ENCODE measurements at places on chromosomes 2 and 18.

DNA sequence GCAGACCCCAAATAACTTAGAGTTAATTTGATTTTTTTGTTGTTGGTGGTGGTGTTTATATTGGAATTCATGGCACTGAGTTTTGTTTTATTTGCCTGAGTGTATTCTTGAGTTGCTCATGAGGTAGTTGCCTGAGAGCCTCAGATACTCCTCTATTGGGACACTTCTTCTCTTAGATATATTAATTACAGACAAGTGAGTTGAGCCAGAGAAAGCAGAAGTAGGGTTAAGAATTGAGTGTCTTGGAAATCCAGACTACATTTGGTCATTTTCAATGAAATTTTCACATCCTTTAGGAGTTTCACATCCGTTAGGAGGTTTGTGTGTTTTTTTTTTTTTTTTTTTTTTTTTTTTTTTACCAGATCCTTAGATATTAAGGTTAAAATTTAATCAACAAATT lies 29.0 kb downstream of the FMNL2 start:
- DNase-seq, result no peak

DNA sequence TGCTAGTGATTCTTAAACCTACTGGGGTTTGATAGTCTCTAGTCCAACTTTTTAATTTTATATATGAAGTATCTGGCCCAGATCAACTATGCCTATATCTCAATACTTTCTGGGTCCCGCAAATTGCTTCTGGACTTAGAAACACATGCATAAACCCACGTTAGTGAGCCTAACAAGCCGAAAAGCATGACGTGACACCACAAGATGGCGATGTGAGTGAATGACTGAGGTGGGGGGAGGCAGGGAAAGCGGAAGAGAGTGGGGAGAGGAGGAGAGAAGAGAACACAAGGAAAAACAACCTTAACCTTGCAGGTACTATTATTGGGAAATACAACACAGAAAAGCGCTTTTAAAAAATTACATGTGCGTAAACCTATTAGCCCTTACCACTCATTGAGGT lies 13.8 kb downstream of the PDIA6 start:
- DNase-seq, result no peak

- no peak for DNase-seq
Measured at GRCh38 chr2:64493788-64494187, 30.3 kb upstream of the AFTPH start.

DNA sequence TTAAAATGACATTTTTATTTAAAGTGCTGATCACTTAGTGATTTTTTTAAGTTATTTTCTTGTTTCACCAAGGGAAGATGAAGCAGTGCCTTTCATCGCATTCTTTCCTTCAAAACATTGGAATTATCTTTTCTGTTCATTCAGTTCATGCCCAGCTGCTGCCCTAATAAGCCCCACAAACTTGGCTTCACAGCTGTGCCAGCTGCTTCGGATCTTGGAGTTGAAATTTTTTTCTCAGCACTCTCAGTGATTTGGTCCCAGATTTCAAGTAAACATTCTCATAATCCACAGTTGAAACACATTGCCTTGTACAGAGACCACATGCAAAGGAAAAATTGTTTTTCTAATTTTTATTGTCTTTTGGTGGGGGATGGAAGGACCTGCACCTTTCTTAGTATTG lies 353.3 kb upstream of the LRP1B start:
- DNase-seq, result no peak

GRCh38 chr2:199784512-199784911 lies 66.5 kb downstream of the FTCDNL1 start:
- no peak for DNase-seq

DNA sequence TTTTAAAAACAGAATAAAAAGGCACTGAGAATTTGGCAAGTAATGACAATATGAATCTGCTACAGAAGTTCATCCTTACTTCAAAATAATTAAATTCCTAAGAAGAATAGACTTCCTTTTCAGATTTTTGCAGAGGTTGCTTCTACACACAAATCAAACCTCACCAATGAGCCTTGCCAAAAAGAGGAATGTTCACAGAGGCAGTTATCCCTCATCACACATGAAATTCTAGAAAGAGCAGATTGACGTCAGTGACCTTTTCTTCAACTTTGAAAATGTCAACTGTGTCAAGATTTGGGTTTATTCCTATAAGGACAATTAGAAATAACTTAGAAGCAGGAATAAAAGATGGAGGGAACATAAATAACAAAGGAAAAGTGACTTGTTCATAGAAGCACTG lies 64.6 kb downstream of the MBD2 start:
- DNase-seq, result no peak

DNA sequence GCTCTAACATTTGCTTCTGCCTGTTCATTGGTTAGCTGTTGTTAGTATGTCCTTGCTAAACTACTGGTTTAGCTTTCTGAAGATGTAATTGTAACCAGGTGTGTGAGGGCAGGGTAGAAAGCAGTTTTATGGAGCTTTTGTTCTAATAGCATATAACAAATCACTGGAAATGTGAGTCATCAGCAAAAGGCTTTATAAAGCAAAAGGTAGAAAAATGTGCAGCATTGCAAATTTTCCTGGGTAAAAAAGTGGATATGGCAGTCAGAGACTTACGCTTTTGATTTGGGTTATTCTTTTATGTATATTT lies 85.3 kb downstream of the ZNF407 start:
- DNase-seq, result peak; percentile 16

- DNase-seq, result no peak
Measured at GRCh38 chr2:69600425-69600824, 43.1 kb downstream of the AAK1 start.

- DNase-seq, result no peak
Measured at GRCh38 chr2:40254611-40255010, 197.3 kb downstream of the SLC8A1 start.

GRCh38 chr2:175855794-175856453 lies 146.1 kb downstream of the LNPK start:
- DNase-seq, result no peak

GRCh38 chr2:60045456-60045855 lies 508.0 kb downstream of the BCL11A start:
- DNase-seq, result no peak

DNA sequence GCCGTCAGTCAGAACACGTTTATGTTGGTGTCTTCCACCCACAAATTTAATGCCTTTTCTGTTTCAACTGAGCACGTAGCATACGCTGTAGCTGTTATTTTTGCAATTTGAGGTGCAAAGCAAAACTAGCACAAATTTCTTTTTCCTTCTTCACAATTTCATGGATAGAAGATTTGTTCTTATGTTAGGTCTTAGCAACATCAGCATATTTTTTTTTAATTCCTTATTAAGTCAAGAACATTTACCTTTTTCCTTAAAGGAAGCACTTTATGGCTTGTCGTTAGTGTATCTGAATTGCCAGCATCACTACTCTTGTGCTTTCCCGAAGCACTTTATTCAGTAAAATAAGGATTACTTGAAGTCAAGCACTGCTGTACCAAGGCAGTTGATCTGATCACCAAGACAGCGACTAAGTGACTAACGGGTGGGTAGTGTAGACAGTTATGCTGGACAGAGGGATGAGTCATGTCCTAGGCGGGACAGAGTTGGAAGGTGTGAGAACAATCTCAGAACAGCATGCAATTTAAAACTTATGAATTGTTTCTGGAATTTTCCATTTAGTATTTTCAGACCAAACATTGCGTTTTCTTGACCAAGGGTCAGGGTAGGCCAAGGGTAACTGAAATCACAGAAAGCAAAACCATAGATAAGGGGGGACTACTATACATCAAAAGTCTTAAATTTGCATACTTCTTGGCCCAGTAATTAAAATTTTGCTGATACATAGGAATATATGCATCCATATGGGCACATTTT lies 13.3 kb downstream of the BABAM2 start:
- peak; percentile 70 for DNase-seq

- no peak for DNase-seq
Measured at GRCh38 chr2:26917135-26917836, 53.2 kb upstream of the MAPRE3 start.

DNA sequence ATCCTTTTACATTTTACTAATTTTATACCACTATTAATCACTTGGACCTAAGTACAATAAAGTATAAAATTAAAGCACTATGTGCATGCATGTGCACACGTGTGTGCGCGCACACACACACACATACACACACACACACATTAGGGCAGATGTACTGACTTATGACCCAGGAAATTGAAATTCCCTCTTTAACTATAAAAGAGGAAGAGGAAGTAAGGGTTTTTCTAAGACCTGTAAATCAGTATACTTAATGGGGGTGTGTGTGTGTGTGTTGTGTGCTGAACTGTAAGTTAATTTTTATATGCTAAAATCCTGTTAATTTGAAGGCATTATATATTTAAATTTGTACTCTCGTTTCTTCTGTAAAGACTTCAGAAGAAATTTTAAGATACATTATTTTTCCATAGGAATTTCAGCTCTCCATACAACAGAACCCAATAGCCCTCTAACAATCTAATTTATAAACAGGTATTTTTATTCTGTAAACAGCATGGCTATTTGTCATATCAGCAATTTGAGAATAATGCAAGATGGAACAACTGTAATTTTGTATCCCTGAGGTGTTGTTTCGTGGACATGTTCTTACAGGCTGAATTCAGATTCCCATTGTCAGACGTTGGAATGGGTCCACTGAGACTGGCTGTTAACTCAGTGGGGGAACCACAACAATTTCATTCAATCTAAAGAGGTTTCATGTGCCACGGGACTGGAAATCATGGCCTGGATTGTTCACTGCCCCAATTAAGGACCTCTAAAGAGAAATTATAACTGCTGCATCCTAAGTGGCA lies 90.9 kb downstream of the PLA2R1 start:
- DNase-seq, result no peak

Measured in choroid plexus epithelial cell (primary cell).